ENCODE measurements at places on chromosomes 13 and 19.

DNA sequence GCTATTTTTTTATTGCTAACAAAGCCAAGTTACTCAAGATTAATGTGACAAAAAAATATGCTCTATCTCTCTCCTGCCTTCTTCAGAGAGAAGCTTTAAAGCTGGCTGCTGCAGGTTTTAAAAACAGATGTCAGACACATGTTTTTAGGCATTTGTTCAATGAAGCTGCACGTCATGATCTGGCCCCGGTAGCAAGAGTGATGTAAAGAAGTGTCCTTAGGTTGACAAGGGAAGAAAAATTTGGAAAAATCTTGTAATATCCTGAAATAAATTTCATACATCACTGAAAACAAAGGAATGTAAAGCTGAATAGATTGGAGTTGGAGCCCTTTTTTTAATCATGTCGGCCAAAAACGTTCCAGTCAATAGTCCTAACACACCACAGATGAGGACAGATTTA lies 531.4 kb upstream of the NBEA start:
- DNase-seq: no peak

- no peak for DNase-seq
Observed at GRCh38 chr13:77555246-77555645, 19.7 kb downstream of the SCEL start.

DNA sequence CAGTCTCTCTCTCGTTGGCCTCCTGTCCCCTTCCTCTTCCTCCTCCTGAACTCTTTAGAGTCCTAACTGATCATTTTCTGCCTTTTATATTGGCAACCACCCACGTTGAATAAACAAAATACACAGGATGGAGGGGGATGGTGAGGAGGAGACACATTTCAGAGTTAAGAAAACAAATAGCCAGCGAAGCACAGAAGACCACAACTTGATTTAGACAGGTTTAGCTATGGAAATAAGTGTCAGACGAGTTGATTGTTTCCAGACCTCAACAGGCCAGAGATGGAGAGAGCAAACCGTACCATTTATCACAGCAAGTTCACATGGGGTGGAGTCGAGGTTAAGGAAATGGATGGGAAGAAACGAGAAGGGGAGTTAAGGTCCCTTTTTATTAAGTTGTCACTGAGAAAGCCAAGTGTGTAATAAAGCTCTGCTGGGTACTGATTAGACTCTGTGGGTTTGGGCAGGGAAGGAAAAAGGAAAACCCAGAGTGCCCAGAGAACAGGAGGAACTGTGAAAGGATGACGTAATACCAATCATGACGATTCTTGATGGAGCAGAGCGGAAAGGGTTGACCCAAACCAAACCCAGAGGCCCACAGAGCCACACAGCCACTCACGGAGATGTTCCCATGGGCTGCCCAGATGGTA lies 11.1 kb upstream of the SERP2 start:
- DNase-seq: no peak

DNA sequence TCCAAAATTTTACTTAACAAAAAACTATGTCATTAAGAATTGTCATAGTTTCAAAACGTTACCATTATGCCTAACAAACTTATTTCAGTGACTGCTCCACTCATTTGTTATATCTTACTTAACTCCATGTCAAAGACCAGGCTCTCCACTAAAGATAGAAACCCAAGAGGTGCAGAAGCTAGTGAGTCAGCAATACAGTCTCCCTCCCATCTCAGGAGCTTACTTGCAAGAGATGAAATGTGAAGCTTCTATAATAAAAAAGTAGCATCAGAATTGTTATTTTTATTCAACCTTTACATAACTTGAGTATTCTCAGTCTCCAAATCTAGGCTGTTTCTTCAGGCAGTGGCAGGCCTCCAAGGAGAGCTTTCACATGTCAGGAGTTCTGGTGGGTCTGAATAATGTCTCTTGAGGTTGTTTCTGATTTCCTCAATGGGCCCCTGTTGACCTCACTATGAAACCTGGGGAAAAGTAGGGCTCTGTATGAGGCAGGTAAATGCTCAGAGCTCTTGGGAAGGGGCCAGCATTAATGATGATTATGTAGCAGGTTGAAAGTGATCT lies 242.0 kb downstream of the NDFIP2 start:
- no peak for DNase-seq

DNA sequence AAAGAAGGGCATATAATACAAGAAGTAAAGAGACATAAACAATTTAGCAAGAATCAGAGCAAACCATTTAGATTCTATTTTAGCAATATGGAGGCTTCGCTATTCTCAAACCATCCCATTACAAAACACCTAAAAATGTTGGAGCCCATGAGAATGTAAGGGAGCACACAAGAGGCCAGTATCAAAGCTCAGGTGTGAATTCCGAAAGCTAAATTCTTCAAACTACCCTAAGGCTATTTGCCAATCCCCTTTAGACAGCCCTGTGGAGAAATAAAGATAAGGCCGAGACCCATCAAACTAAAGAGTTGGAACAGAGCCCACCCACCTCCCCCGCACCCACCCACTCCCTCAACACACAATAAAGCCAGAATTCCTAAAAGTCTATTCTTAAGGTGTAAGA lies 210.8 kb upstream of the MAB21L1 start:
- no peak for DNase-seq

Data from retinal pigment epithelial cell (primary cell).